Esophagus squamous epithelium (tissue), 5 donors: ENCODE measurements at places on chromosomes 5 and 9. TPM values are rescaled to one million over a fixed set of nuclear protein-coding genes. Genes with fewer than 3 reads are reported as not detected.

GRCh38 chr9:93204470-93205043 lies 20.6 kb downstream of the WNK2 start:
- no peak overlapping the region for H3K4me3 ChIP-seq
- no peaks in the 10 kb centered on the region for H3K36me3 ChIP-seq
- peaks cover 63% of the 10 kb centered on the region for H3K4me1 ChIP-seq
- H3K27me3 ChIP-seq, result no peaks in the 10 kb centered on the region

GRCh38 chr5:176365351-176366231 lies at the start of gene ARL10:
Gene ARL10 (plus strand): TSS chr5:176365487. CDS start chr5:176365564, 77 bp downstream.
- no peaks in the 10 kb centered on the region for H3K27me3 ChIP-seq
- no peak for DNase-seq
- H3K27ac ChIP-seq, result peak within 1 kb of the TSS; percentile 79
- peaks cover 3% of the 10 kb centered on the region for H3K36me3 ChIP-seq
- peak within 1 kb of the TSS; percentile 61 for H3K4me3 ChIP-seq
- H3K4me1 ChIP-seq, result no peaks in the 10 kb centered on the region

- no peak overlapping the region for H3K4me3 ChIP-seq
- no peaks in the 10 kb centered on the region for H3K27me3 ChIP-seq
- no peaks in the 10 kb centered on the region for H3K4me1 ChIP-seq
- no peak for DNase-seq
- no peaks in the 10 kb centered on the region for H3K36me3 ChIP-seq
These were observed 403.0 kb downstream of the ARHGEF28 start for GRCh38 chr5:74028976-74029375.

DNA sequence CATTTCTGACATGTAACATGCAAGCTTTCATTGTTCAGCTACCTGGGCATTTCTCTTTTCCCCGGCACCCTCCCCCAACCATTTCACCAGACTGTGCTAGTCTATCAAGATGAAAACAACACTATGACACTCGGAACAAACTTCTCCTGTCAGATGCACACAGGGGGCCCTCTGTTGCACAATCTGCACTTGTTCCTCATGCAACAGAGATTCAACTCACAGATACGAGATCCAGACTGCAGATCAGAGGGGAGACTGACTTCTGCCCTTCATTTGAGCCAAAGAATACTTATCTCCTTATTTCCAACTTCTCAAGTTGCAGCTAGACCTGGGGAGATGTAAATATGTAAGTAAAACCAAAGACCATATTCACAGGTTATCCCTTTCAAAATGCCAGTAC lies 15.7 kb upstream of the FST start:
- no peak for DNase-seq
- H3K4me3 ChIP-seq, result no peak overlapping the region
- H3K27ac ChIP-seq, result no peak overlapping the region
- H3K27me3 ChIP-seq, result no peaks in the 10 kb centered on the region

GRCh38 chr5:11164531-11165294 lies 403.7 kb upstream of the DAP start:
- no peaks in the 10 kb centered on the region for H3K4me1 ChIP-seq
- H3K27ac ChIP-seq, result no peak overlapping the region
- no peaks in the 10 kb centered on the region for H3K36me3 ChIP-seq
- no peak overlapping the region for H3K4me3 ChIP-seq
- DNase-seq, result no peak

DNA sequence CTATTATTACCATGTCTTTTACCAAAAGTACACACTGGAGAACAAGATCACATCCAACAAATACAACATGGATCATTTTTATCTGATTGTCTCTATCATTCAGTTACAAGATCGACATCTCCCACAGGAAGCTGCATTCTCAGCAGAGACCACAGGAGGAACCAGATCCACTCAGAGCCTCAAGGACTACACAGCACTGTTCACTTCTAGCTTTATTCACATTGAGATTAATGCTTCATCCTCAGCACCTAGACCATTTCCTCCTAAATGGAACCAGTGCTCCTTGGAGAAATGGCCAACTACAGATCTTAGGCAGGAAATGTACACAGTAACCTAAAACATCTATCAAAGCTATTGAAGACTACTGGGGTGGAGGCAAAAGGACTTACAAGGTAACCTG lies 13.3 kb upstream of the C5orf15 start:
- no peak for DNase-seq
- H3K4me3 ChIP-seq, result no peak overlapping the region
- H3K4me1 ChIP-seq, result peaks cover 26% of the 10 kb centered on the region
- no peak overlapping the region for H3K27ac ChIP-seq

GRCh38 chr9:136854842-136855460 lies 2.8 kb downstream of the MAMDC4 start:
- peaks cover 30% of the 10 kb centered on the region for H3K4me1 ChIP-seq
- H3K27me3 ChIP-seq, result no peaks in the 10 kb centered on the region
- DNase-seq, result no peak
- peaks cover 22% of the 10 kb centered on the region for H3K36me3 ChIP-seq

DNA sequence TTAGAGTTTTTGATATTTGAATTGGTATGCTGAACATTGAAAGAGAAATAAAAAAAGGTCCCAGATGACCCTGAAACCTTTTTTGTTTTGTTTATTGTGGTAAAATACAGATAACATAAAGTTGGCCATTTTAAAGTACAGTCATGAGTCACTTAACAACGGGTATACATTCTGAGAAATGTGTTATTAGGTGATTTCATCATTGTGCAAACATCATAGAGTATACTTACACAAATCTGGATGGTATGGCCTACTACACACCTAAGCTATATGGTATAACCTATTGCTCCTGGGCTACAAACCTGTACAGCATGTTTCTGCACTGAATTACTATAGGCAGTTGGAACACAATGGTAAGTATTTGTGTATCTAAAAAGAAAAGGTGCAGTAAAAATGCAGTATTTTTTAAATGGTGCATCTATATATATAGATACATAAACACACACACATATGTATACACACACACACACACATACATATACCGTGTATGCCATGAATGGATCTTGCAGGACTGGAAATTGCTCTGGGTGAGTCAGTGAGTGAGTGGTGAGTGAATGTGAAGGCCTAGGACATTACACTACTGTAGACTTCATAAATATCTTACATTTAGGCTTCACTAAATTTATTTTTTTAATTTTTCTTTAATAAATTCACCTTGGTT lies 31.0 kb downstream of the TTC1 start:
- DNase-seq, result no peak
- no peak overlapping the region for H3K4me3 ChIP-seq
- peak overlapping the region; percentile 11 for H3K27ac ChIP-seq
- H3K27me3 ChIP-seq, result no peaks in the 10 kb centered on the region
- H3K36me3 ChIP-seq, result no peaks in the 10 kb centered on the region

GRCh38 chr5:52787600-52788504 lies at the start of the genes ITGA1 and PELO:
Gene ITGA1 (plus strand): TSS chr5:52787916. CDS start chr5:52788354, 438 bp downstream.
Gene PELO (plus strand): TSS chr5:52787916. CDS start chr5:52800395, 12,479 bp downstream.
- H3K36me3 ChIP-seq, result no peaks in the 10 kb centered on the region
- DNase-seq, result no peak
- H3K27me3 ChIP-seq, result no peaks in the 10 kb centered on the region

- no peaks in the 10 kb centered on the region for H3K36me3 ChIP-seq
- peaks cover 8% of the 10 kb centered on the region for H3K4me1 ChIP-seq
- H3K27ac ChIP-seq, result no peak overlapping the region
- no peak overlapping the region for H3K4me3 ChIP-seq
- H3K27me3 ChIP-seq, result no peaks in the 10 kb centered on the region
These were observed 52.4 kb downstream of the FANCC start for GRCh38 chr9:95264954-95265615.

- H3K4me1 ChIP-seq, result peaks cover 2% of the 10 kb centered on the region
- no peak for DNase-seq
- no peak overlapping the region for H3K27ac ChIP-seq
- H3K27me3 ChIP-seq, result no peaks in the 10 kb centered on the region
- no peaks in the 10 kb centered on the region for H3K36me3 ChIP-seq
These were observed 75.2 kb upstream of the FBXL7 start for GRCh38 chr5:15424769-15425168.

- no peaks in the 10 kb centered on the region for H3K27me3 ChIP-seq
- H3K27ac ChIP-seq, result peak overlapping the region; percentile 32
- H3K4me1 ChIP-seq, result peaks cover 11% of the 10 kb centered on the region
- DNase-seq, result no peak
These were observed 68.4 kb downstream of the RAD23B start for GRCh38 chr9:107351382-107352045.

GRCh38 chr9:130905125-130905901 lies 8.7 kb upstream of the QRFP start:
- no peaks in the 10 kb centered on the region for H3K4me1 ChIP-seq
- H3K27me3 ChIP-seq, result no peaks in the 10 kb centered on the region
- no peak for DNase-seq
- H3K4me3 ChIP-seq, result no peak overlapping the region
- no peaks in the 10 kb centered on the region for H3K36me3 ChIP-seq

GRCh38 chr5:97836816-97837215 lies 653.8 kb upstream of the RIOK2 start:
- H3K27ac ChIP-seq, result no peak overlapping the region
- peaks cover 16% of the 10 kb centered on the region for H3K4me1 ChIP-seq
- H3K36me3 ChIP-seq, result no peaks in the 10 kb centered on the region
- no peak overlapping the region for H3K4me3 ChIP-seq
- no peak for DNase-seq
- no peaks in the 10 kb centered on the region for H3K27me3 ChIP-seq

GRCh38 chr9:7205806-7206205 lies 448.0 kb downstream of the KDM4C start:
- no peaks in the 10 kb centered on the region for H3K4me1 ChIP-seq
- no peak overlapping the region for H3K4me3 ChIP-seq
- no peaks in the 10 kb centered on the region for H3K27me3 ChIP-seq
- no peak overlapping the region for H3K27ac ChIP-seq

DNA sequence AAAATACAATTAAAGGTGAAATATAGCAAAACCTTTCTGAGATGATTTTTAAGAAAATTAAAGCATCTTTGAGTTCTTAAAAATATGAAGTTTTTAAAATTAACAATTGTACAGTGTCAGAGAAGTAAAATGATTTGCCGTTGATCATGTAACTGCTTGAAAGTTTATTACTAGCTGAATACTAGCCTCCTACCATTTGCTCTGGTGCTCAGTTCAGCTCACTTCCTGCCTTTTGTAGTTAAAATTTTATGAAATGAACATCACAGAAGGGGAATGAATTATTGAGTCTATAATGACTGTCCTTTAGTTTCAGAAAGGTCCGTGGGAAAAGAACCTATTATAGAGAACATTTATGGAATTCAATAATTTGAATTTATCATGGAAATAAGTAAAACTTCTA lies 9.7 kb downstream of the YTHDC2 start:
- no peak for DNase-seq
- peaks cover 30% of the 10 kb centered on the region for H3K36me3 ChIP-seq
- no peak overlapping the region for H3K27ac ChIP-seq
- H3K4me1 ChIP-seq, result no peaks in the 10 kb centered on the region
- H3K27me3 ChIP-seq, result no peaks in the 10 kb centered on the region
- no peak overlapping the region for H3K4me3 ChIP-seq

DNA sequence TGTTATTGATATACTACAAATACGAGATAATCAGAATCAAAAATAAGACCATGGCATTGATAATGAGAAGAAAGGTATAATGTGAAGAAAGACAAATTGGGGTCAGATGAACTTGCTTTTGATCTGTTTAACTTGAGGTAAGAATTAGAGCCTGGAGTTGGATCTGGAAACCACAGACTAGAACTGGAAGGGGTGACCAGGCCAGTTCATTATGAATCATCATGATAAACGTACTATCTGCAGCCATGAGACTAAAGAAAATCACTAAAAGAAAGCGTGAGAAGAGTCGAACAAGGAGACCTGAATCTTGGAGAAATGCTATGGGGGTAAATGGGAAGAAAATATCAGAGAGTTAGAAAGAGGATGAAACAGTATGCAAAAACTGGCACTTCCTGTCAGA lies 967.5 kb downstream of the NR2F1-AS1 start:
- H3K27me3 ChIP-seq, result no peaks in the 10 kb centered on the region
- no peak overlapping the region for H3K4me3 ChIP-seq
- DNase-seq, result no peak
- no peak overlapping the region for H3K27ac ChIP-seq
- H3K4me1 ChIP-seq, result no peaks in the 10 kb centered on the region

DNA sequence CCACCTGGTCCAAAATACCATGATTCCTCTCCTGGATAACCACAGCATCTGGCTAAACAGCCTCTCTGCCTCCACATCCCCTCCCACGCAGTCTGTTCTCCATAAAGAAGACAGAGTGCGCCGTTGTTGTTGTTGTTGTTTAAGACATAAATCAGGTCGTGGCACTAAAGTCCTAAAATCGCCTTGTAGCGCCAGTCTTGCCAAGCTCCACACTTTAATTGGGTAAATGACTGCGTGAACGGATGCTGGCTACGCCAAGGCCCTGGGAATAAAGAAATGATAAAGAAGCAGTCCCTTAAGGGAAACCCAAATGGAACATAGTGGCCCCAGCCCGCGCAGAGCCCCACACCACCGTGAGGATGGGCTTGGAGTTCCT lies 364 bp upstream of the SFXN1 start:
- H3K4me3 ChIP-seq, result peak overlapping the region; percentile 57
- peak overlapping the region; percentile 84 for H3K27ac ChIP-seq
- no peaks in the 10 kb centered on the region for H3K27me3 ChIP-seq
- DNase-seq, result no peak
- peaks cover 62% of the 10 kb centered on the region for H3K4me1 ChIP-seq

- no peaks in the 10 kb centered on the region for H3K36me3 ChIP-seq
- no peak for DNase-seq
- H3K27ac ChIP-seq, result no peak overlapping the region
These were observed 318.5 kb upstream of the CHD1 start for GRCh38 chr5:99247346-99247745.

The KCNN2 gene
- not detected for total RNA-seq

The GPR150 gene
- not detected for total RNA-seq

The PHF24 gene
- total RNA-seq, result not detected

The PTPDC1 gene
- total RNA-seq, result 3.3 TPM

The SLC4A9 gene
- total RNA-seq, result not detected

The SARDH gene
- total RNA-seq, result not detected

The UBAC1 gene
- 56.5 TPM for total RNA-seq

The C5 gene
- total RNA-seq, result 5.1 TPM

The EPB41L4A gene
- 25.9 TPM for total RNA-seq

The GABRA1 gene
- total RNA-seq, result not detected

The PDE6A gene
- total RNA-seq, result 3.6 TPM

The PRR7 gene
- total RNA-seq, result 7.7 TPM

The ADGRV1 gene
- 5.3 TPM for total RNA-seq

The PCSK1 gene
- total RNA-seq, result 0.09 TPM

The IRX2 gene
- 7.6 TPM for total RNA-seq
